MV-4-11 (cell line): ENCODE measurements at places on chromosomes 1 and 21.
A peak's percentile ranks its signal among the peaks of the same experiment; 100 is the strongest.

DNA sequence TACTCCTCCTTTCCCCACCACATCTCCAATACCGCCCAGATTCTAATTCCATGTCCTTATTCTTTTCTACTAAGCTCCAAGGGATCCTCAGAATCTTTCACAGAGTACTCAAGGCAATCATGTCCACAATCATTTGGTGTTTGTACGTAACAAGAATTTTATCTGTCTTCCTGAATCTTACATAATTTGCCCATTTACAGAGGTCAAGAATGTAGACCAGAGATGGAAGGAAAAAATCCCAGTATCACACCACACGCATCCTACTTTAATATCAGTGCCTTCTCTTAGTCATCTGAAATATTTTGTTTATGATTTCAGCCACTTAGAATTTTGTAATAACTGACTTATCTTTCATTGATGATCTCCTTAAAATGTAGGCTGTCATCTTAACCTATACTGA, 366.0 kb upstream of the LRRC7 start:
- no peak for DNase-seq

DNA sequence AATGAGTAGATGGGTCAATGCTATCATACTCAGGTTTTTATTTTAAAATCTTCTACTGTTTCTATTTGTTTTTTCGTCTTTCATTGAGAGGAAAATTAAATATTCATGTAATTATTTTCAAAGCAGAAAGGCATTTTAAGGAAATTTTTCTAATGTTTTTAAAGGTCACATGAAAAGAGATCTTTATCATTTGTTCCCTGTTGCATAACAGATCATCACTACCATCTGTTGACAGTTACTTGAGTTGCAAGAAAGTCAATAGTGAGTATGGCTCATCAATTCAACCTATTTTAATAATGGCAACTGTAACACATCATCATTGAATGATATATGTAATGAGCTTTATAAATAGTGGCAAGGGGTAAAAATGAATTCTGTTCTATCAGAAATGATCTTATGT, 369.7 kb downstream of the DPYD start:
- DNase-seq: no peak

DNA sequence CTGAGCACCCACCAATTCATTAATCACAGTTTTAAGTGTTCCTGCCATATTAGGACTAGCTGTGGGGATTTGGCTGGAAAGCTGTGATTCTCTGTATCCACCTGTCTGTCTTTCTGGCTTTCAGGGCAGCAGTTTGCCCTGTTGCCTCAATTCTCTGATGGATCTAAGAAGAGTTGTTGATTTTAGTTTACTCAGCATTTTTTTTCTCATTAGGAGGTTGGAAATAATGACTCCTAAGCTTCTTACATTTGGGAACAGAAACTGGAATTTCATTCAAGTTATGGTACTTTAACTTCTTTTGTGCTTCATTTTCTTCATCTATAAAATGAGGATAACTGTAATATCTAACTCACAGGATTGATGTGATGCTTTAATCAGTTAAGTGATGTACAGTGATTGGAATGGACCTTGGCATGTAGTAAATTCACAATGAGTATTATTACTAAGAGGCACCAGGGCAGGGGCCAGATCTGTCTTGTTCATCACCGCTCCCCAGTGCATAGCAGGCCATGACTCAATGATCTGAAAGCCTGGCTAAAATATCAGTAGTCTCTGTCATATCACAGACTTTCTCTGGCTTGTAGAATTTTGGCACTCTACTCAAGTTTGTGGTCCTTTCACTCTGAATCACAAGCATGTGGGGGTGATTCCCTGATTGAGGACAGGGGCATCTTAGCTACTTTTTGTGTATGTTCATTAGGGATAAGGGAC, 51.4 kb upstream of the GREM2 start:
- no peak for DNase-seq

GRCh38 chr1:26578167-26578566, 48.6 kb downstream of the RPS6KA1 start:
- DNase-seq: no peak

- peak; percentile 27 for DNase-seq
Observed at GRCh38 chr1:12658531-12659453, 14.9 kb downstream of the AADACL4 start.

- DNase-seq: no peak
Observed at GRCh38 chr1:59669752-59670312, 144.9 kb upstream of the HOOK1 start.

GRCh38 chr1:9957726-9958125, 14.5 kb downstream of the NMNAT1 start:
- DNase-seq: no peak

DNA sequence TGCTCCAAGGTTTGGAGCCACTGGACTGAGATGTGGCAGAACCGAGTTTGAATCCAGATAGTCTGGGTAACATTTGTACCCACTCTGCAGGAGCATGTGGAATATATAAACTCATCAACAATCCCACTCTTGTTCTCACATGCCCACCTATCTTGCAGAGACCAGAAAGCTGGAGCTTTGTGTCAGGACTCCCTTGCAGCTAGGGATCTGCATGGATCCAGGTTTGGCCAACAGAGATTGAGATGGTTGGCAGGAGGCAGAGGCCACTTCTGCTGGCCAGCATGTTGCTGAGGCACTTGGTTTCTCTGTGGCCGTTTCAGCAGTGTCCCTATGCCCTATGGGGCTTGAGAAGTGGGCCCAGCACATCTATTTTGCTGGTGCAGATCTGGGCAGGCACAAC, 208.3 kb downstream of the KAZN start:
- DNase-seq: no peak

GRCh38 chr1:159980786-159981185, 26.7 kb upstream of the SLAMF9 start:
- DNase-seq: no peak

DNA sequence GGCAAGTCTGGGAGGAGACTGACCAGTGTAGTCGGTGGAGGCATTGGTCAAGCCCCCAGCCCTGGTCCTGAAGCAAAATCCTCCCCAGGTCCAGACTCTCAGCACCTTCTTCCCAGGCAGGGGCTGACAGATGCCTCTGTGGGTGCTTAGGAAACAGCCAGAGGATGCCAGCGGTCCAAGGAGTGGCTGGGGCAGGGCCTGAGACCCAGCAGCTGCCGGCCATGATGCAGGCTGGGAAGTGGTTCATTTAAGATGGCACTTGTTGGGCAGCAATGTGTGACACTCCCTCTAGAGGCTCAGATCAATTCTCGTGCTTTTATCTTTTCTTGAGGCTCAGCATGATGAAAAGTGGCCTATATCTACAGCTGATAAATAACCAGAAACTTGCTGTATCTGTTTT, 165.0 kb upstream of the VAMP3 start:
- DNase-seq: no peak

DNA sequence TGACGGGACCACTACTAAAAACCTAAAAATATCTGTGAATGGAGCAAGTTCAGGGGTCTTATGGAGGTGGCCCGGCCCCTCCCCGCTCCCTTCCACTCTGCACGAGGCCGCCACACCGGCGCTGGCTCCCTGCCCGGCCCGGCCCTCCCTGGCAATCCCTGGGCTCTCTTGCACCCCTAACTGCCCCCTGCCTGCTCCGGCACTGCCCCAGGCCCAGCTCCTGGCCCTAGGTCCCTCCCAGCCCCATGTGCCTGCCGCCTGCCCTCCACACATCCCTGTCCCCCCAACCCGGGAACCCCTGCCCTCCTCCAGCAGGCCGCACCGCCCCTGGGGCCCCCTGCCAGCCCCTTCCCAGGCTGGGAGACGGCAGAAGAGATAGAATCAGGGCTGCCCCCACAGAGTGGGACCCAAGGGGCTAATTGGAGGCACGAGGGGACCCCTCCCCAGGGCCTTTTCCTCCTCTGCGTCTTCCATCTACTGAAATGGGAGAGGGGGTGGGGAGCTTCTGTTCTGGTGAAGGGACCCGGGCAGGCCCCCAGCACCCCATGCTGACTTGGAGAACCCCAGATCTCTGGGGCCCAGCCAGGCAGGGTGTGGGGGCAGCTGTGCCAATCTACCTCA, 9.3 kb upstream of the CTRC start:
- DNase-seq: no peak

- no peak for DNase-seq
Observed at GRCh38 chr1:215830226-215830810, 263.2 kb downstream of the KCTD3 start.

DNA sequence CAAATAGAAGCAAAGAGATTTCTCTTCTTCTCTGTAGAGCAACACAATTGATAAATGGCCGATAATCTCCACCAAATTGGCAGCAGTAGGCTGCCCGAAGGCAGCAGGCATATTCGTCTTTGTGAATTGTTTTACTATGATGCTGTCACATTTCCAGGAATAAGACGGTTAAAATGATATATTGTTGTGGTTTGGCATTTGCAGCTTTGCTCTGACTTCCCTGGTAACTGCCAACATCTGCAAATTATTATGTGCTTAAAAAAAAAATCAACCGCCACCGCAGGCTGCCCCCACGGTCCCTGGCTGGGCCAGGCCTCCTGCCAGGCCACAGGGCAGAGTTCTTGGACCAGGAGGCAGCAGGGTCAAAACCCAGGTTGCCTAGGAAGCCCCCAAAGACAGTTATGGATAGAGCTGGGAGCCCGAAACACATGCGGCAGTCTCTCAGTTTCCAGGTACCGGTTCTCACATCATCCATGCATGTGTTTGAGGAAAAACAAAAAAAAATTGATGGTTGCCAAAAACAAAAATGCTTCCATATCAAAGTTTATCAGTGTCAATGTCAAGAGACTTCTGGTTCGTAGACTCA, 179.3 kb downstream of the ETS2 start:
- DNase-seq: peak; percentile 98

DNA sequence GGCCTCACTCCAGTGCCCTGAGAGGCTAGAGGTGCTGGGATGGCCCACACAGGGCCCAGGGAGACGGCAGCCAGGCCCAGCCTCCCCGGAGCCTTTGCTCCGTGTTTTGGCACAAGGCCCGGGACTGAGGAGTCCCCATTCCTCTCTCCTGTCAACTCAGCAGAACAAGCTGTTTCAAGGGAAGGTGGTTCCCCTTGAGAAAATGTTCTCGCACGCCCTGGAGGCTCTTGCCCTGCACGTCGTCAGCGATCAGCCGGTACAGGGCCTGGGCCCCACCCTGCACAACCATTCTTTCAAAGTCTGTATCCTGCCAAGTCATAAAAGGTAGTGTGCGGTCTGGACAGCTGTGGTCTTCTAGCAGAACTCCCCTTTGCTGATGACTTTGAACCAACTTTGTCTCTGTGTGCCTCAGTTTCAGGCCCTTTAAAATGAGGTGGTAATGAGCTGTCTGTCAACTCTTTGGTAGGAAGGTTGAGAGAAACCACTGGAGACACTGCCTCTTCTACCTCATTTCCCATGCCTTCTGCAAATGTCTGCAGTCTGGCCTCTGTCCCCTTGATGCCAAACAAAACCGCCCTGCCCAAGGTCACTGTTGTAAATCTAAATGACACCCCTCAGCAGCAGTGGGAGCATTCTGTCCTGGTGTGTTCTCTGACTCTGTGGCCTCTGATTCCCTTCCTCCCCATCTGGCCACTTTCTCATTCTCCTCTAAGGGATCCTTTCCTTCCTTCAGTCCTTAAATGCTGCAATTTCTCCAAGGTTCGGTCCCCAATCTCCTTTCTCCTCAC, 138.6 kb upstream of the JUN start:
- DNase-seq: no peak

- peak; percentile 28 for DNase-seq
Observed at GRCh38 chr1:8889925-8890785, 11.7 kb upstream of the ENO1 start.

- no peak for DNase-seq
Observed at GRCh38 chr1:5601516-5601915, 390.7 kb downstream of the NPHP4 start.

DNA sequence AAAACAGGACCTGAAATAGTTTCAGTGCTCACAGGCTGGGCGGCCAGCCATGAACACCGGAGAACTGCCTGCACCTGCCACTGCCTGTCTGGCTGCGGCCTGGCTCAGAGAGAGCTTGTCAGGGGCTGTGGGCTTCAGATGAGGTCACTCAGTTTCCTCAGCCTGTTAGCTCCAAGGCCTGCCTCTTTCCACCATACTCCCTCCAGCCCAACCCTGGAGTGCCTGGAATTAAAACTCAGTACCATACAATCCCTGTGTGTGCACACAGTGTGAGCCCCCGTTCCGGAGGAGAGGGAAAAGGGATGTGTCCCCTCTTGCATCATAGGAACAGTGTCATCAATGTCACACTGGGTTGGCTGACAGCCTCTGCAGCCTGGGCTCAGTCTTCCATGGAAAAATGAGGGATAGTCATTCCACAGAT, 16.2 kb downstream of the CACNA1S start:
- DNase-seq: no peak

GRCh38 chr1:42691157-42691498, 8.9 kb downstream of the YBX1 start:
- DNase-seq: no peak

DNA sequence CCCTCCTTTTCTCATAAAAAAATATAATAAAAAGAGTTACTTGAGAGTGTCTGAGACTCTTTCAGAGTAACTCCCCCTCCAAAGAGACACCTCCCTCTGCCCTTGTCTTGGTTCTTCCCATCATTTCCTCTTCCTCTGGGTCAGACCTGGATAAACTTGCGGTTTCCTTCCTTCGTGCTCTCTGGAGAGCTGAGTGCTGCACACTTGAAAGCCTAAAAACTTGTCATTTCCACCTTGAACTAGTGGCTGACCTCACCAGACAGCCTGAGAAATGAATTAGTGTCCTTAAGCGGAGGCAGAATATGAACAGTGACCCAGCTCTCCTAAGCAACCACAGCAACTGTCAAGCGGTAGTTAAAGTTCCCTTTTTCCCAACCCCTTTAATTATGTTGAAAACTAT, 88.4 kb upstream of the PROX1 start:
- peak; percentile 31 for DNase-seq

GRCh38 chr1:241640867-241641622, 876 bp upstream of the CHML start:
- peak; percentile 80 for DNase-seq
